ENCODE measurements at places on chromosomes 7 and 10.

DNA sequence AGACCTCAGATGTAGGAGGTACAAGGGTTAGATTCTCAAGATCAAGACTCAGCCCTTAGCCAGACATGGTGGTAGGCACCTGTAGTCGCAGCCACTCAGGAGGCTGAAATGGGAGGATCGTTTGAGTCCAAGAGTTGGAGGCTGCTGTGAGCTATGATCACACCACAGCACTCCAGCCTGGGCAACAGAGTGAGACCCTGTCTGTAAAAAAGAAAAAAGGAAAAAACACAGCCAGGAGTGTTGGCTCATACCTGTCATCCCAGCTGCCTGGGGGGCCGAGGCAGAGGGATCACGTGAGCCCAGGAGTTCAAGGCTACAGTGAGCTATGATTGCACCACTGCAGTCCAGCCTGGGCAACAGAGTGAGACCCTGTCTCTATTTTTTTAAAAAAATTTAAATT is 69.3 kb downstream of the GTF2IRD1 start:
- no peak for DNase-seq

GRCh38 chr10:123962756-123963530 is 71.3 kb upstream of the CPXM2 start:
- no peak for DNase-seq

- no peak for DNase-seq
Measured at GRCh38 chr7:137916980-137917645, 70.3 kb upstream of the DGKI start.

DNA sequence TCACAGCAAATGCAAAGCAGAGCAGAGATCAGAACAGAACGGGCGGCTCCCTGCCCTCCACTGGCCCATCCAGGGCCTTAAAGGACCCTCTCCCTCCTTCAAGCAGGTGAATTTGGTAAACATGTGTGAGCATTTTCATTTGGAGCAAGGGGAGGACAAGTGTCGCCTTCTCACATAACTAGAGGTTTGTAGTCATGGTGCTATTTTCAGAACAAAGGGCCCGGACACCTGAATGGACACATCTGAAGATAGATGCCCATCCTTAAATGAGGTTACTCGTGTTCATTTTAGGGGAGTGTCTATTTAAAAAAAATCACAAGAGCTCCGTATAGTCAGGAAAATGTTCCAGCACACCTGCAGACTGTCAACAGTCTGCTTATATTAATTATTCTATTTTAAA is 153.8 kb downstream of the PRKCQ start:
- DNase-seq, result no peak

GRCh38 chr7:156493942-156494341 is 146.6 kb upstream of the RNF32 start:
- DNase-seq, result no peak

GRCh38 chr10:131230641-131231322 is 80.7 kb downstream of the TCERG1L start:
- no peak for DNase-seq

GRCh38 chr10:48556065-48556464 is 48.8 kb downstream of the ARHGAP22 start:
- DNase-seq, result no peak

DNA sequence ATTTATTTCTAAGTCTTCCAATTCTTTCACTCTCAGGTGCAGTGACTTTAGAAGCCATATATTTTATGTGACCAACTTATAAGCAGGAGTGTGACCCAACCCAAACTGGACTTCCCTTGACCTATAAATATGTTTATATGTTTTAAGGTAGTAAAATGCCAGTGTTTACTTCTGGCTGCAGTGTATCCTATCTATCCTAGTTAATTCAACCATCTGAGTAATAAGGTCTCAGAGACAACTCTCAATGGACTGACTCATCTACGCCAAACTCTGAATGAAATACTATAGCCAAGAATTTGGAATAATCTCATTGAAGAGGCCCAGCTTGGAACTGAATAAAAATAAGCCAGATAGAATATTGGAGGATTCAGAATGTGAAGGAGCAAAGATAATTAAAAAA is 544.5 kb upstream of the SORCS1 start:
- DNase-seq, result no peak

DNA sequence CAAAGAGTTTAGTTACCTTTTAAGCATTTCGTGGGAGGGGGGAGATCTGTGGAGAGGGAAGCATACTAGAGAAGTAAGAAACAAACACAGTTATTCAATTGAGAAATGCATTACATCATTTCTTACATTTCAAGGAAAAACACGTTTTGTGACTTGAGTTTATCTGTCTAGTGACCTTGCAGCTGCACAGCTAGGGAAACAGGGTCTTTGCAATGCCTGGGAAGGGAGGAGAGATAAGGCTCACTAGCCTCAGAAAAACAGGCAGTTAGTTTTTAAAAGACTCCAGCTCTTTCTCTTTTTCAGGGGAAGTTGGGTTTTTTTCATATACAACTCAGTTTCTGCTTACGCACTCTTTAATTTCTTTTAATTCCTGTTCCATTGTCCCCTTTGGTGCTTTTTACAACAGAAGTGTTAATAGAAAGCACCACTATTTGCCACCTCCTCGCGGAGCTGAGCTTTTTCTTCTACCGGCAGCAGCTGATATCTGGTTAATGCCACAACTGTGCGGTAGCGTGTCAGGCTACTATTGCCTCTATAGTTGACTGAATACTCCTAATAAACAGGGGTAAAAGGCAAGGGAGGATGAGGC is 5.6 kb downstream of the CYP3A43 start:
- no peak for DNase-seq

DNA sequence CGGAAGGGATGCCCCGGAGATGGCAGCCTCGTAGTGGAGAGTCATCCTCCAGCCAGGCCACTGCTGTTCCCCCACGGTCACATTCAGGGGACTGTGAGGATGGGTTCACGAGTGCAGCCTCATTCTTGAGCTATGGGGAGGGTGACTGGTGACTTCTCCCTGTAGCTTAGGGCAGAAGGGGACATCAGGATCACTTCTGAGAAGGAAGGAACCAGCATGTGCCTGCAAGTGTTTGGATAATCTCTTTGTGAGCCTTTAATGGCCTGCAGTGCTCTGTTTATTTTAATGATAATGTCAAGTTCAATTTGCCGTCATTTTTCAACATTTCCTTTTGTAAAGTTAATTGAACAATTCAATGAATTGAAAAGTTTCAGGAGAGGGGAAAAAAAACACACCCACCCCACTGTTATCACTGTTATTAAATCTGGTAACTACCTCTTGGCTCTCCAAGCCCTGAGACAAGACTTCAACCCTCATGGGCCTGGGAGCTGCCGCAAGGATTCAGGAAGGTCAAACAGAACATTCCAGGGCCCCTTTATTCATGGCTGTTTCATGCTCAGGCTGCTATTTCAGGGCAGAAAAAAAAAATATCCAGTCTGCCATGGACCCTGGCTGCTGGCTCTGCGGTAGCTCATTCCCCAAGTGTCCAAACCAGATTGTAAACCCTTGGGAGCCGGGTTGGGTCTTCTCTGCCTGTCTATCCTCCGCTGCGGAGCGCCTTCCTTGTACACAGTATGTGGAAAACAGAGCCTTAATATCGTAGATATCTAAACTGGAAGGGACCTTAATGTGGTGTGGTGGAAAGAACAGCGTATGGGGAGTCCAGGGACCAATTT is 100.4 kb downstream of the CDH23 start:
- DNase-seq, result no peak

GRCh38 chr7:152132812-152133211 is 107.3 kb downstream of the GALNT11 start:
- DNase-seq, result no peak

- no peak for DNase-seq
Measured at GRCh38 chr10:121112579-121113384, 261.6 kb downstream of the WDR11 start.

- DNase-seq, result no peak
Measured at GRCh38 chr10:17576768-17577167, 40.4 kb downstream of the HACD1 start.

GRCh38 chr7:5671046-5671445 is 110.4 kb downstream of the RNF216 start:
- no peak for DNase-seq

DNA sequence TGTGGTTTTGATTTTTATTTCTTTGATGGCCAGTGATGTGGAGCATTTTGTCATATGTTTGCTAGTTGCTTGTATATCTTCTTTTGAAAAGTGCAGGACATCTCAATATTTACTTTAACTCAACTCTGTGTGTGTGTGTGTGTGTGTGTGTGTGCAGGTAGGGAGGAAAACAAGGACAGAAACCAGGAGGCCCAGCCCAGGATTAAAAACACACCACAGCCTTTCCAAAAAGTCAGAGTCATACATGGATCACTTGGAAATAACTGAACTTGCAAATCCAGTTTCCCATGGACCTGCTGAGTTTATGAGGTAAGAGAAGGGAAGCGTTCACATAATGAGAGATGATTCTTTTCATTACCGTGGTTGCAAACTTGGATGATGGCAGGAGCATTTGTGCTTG is 189.9 kb upstream of the LYZL1 start:
- DNase-seq, result no peak

DNA sequence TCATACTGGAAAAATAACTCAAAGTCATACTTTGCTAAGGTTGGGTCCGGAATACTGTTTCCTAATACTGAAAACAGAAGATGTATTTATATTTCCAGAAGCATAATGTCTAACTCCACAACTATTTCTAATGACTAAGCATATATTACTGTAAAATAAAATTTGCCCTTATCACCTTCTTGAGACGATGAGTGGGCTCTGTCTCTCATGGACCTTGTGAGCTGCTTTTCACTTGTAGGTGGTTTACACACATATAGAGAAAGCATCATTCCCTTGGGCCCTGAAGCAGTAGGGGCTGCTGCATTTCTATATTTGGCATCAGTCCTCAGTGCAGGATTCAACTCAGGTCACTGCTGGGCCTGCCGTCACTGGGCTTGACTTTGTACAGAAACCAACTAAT is 10.7 kb upstream of the FAM13C start:
- no peak for DNase-seq

GRCh38 chr7:96728139-96728538 is 18.5 kb upstream of the SEM1 start:
- DNase-seq, result no peak

DNA sequence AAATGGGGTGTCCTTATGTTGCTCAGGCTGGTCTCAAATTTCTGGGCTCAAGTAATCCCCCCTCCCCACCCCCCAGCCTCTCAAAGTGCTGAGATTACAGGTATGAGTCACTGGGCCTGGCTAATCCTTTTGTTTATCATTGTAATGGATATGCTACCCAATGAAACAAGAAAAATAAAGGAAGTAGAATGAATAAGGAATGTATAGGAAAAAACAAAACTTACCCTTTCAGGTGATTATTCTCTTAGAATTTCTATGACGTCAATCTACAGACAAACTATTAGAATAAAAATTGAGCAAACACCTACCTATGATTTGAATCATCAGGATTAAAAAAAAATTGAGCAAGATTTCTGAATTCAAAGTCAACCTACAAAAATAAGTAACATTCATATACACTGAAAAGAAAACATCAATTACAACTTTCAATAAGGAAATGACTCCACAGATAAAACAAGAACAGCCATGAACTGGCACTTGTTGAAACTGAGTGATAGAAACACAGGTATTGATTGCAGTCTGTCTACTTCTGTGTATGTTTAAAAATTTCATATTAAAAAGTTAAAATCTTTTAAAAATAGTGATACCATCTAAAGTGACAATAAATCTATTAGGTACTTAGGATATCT is 12.2 kb downstream of the ADAM12 start:
- no peak for DNase-seq

GRCh38 chr7:136957391-136957790 is 88.9 kb downstream of the CHRM2 start:
- DNase-seq, result no peak

GRCh38 chr7:132759482-132760243 is 183.4 kb upstream of the PLXNA4 start:
- DNase-seq, result no peak

DNA sequence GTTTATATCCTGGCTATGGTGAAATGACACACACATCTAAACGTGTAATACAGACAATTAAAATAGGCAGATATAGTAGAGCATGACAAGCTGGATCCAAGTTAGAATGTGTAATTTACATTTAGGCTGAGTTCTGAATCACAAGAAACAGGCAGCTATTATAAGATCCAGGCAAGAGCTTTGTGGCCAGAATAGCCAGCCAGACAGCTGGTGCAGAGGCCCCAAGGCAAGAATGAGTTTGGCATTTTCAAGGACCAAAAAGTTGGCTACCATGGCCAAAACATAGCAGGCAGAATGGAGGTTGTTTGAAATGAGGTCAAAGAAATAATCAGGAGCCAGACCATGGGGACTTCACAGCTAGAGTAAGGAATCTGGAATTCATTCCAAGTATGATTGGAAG is 281.7 kb downstream of the MTERF1 start:
- no peak for DNase-seq

DNA sequence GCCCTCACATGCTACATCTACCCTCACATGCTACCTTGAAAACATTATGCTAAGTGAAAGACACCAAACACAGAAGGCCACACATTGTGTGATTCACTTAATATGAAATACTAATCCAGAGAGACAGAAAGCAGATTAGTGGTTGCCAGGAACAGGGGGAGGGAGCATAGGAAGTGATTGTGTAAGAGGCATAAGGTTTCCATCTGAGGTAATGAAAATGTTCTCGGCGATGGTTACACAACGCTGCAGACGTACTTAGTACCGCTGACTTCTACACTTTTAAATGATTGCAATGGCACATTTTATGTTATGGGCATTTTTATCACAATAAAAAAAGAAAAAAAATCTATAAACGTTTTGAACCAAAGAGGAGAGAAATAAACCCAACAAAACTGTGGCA is 742.3 kb downstream of the TYW1 start:
- no peak for DNase-seq

GRCh38 chr10:103493362-103493915 is at the start of gene NEURL1:
TSS of gene NEURL1 (plus strand) at chr10:103493705. CDS start at chr10:103494388, 683 bp downstream.
- DNase-seq, result peak; percentile 38

GRCh38 chr7:22445140-22445743 is 54.7 kb downstream of the STEAP1B start:
- no peak for DNase-seq

- no peak for DNase-seq
Measured at GRCh38 chr7:34011696-34012095, 106.4 kb downstream of the BMPER start.

DNA sequence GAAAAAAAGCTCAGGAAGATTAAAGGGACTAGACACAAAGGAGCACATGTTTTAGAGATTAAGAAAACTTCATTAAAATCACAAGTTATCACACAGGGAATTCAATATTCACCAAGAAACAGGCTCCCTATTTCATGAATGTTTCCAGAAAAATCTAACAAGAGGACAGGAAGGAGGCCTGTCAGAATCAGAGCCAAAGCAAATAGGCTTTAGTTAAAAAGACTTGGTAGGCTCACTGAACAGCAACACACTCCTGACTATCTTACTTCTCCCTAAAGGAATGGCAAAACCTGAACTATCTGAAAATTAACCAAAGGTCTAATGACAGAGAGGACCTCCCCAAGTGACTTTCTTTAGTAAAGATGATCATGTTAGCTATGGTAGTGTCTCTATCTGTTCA is 188.3 kb upstream of the MEOX2 start:
- DNase-seq, result no peak

DNA sequence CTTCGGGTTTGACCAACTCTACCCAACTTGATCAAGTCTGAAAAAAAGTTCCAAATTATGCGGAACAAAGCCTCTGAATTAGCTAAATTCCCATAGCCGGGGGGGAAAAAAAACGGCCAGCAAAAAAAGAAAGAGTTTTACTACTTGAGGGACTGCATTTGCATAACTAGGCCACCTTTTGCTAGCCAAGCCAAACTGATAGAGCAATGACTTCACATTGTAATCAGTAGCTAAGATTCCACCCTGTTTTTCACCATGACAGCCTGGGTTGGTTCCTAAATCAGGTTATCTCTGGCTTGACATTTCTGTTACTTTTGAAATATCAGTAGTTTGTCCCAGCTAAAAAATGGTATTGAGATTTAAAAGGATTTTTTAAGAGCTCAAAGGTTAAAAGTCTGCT is 31.4 kb upstream of the CREB3L2 start:
- DNase-seq, result no peak
